ENCODE measurements at places on chromosomes 4 and X.

GRCh38 chr4:8723222-8723980, 130.8 kb downstream of the CPZ start:
- peak; percentile 6 for DNase-seq

GRCh38 chr4:7547368-7548040, 112.8 kb upstream of the PSAPL1 start:
- no peak for DNase-seq

DNA sequence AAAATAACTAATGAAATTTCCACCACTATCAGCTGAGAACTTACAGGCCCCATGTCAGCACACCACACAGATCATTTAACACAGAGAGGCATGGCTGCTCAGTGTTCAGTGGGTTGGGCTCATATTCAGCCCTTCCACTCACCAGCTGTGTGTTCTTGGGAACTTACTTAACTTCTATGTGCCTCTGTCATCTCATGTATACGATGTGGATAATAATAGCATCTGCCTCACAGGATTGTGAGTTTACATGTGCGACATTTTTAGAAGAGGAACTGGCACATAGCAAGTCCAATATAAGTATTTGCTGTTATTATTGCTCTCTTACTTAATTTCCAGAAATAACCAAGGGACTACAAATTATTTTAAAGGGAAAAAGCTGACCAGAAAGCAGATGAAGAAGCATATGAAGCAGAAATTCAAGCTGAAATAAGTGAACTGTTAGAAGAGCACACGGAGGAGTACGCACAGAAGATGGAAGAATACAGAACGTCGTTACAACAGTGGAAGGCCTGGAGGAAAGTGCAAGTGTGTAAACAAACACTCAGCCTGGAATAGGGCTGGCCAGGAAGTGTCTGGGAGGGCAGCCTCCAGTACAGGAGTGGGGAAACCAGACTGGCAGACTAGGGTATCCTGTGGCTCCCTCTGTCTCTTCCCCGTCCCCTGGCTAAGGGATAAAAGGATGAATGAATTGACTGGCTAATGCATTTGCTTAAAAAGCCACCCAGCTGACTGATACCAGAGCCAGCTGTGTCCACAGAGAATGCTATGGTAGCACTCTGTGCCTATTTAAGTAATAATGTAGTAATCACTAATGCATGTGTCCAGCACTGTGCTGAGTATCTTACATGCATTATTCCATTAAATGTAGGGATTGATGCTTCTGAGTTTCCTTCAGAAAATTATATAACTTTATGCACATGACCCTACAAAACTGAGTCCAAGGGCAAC, 67.1 kb downstream of the CC2D2A start:
- DNase-seq = no peak

GRCh38 chr4:127155116-127155515, 477.6 kb upstream of the INTU start:
- DNase-seq = no peak

GRCh38 chr4:162510115-162510514, 346.3 kb upstream of the FSTL5 start:
- no peak for DNase-seq

GRCh38 chrX:22396408-22396807, 123.7 kb downstream of the CBLL2 start:
- DNase-seq = no peak

DNA sequence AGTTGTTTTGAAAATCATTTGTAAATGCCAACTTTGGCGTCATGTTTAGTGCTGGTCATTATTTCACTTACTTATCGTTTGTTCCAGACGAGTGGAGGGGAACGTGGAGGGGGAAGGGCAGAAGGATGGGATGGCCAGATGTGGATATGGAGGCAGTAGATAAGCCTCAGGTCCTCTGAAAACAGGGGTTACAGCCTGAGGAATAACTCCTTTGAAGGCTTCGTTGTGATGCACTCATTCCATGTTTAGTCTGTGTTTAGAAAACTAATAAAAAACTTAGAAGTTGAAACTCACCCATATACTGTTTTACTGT, 1.1 kb downstream of the MOB1B start:
- DNase-seq = no peak

GRCh38 chr4:140358281-140358680, 15.2 kb upstream of the SCOC start:
- no peak for DNase-seq

GRCh38 chrX:97399400-97399799, 515.7 kb downstream of the RPA4 start:
- no peak for DNase-seq

Data from WTC11 (cell line).